ENCODE measurements at places on chromosomes 1 and 21.
A peak's percentile ranks its signal among the peaks of the same experiment; 100 is the strongest.

GRCh38 chr1:149979972-149980540 is 30.5 kb downstream of the OTUD7B start:
- no peak for DNase-seq

GRCh38 chr1:6418668-6419396 is 887 bp downstream of the HES2 start:
- DNase-seq, result no peak

DNA sequence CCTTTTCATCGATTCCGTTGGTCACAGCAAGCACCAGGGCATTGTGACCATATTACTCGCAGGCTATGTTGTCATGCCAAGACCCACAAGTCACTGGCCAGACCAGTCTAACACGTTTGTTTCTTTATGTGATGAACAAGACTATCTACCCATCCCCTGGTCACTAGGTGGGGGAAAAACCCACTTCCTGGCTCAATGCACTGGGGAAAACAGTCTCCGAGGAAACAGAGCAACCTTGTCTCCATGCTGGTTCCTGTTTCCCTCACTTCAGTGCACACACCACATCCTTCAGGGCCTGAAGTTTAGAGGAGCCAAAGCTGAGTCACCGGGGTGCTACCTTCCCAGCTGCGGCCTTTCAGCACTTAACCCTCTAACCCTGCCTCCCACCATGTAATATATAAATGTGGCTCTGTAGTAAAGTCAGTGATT is 20.9 kb downstream of the ERICH3 start:
- no peak for DNase-seq

DNA sequence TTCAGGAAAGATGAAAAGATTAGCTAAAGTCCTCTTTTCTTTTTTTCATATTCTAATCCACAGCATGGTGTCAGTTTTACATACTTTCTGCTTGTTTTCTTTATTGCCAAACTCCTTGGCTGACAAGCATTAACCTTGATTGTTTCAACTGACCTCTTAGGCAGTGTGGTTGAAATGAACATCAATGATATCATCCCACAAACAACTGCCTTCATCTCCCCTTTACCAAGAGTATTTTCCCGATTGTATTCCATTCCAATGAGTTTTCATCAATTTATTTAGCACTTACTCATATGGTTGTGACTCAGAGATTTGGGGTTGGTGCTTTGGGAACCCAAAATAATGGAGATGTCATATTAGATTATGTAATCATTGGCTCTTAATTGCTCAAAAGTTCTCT is 71.8 kb downstream of the SPAG17 start:
- DNase-seq, result no peak

GRCh38 chr1:10474613-10475507 is at the start of gene PEX14:
Gene PEX14 (plus strand): TSS chr1:10474950. CDS start chr1:10474967, 17 bp downstream.
- peak; percentile 66 for DNase-seq

DNA sequence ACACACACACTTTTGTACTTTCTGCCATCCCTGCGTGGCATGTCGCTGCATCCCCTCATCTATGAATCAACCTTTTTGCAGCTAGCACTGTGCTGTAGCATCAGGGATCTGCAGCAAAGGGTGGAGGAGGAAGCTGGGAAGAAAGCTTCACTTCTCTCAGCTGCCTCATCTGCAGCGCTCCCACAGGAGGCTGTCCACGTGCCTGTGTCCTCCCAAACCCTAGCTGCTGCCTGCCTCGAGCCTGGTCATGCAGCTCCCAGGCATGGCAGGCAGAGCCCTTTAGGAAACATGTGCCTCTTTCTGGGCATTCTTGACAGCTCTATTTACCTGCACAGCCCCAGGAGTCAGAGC is 262.1 kb upstream of the SGIP1 start:
- no peak for DNase-seq

DNA sequence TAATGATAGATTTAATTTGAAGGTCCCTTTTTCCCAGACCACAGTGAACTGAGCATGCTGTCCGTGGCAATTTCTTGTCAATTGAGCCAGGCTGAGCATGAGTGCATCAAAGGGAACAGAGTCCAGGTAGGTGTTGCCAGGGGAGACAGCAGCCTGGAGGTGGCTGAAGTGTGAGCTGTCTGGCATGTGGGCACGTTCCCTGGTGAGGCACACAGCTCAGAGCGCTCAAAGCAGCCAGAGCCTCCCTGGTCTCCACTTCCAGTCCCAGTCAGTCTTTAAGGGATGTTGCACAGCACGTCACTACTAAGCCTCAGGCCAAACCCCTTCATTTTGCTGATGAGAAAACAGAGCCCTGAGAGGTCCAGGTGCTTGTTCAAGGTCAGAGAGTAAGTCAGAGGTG is 251.4 kb downstream of the MATN1 start:
- DNase-seq, result no peak

GRCh38 chr1:59500950-59501742 is 204.3 kb downstream of the FGGY start:
- DNase-seq, result no peak

GRCh38 chr1:154938604-154939399 is 2.3 kb upstream of the PMVK start:
- DNase-seq, result no peak

- DNase-seq, result no peak
These were observed 380.7 kb downstream of the MATN1 start for GRCh38 chr1:30342535-30343141.

All from stimulated activated CD8-positive, alpha-beta memory T cell treated with anti-CD3 and anti-CD28 coated beads, Interleukin-7, amount 100 ng/mL, for 24 hours (primary cell).